Stimulated activated CD4-positive, alpha-beta T cell treated with anti-CD3 and anti-CD28 coated beads, Interleukin-2, amount 100 ng/mL, for 24 hours (primary cell): ENCODE measurements at places on chromosomes 5 and 9.
A peak's percentile ranks its signal among the peaks of the same experiment; 100 is the strongest.

GRCh38 chr9:90368928-90369327, 273.7 kb downstream of the DIRAS2 start:
- no peak for DNase-seq

- DNase-seq, result no peak
These were observed 303.2 kb downstream of the ACTL7B start for GRCh38 chr9:108552459-108553040.

DNA sequence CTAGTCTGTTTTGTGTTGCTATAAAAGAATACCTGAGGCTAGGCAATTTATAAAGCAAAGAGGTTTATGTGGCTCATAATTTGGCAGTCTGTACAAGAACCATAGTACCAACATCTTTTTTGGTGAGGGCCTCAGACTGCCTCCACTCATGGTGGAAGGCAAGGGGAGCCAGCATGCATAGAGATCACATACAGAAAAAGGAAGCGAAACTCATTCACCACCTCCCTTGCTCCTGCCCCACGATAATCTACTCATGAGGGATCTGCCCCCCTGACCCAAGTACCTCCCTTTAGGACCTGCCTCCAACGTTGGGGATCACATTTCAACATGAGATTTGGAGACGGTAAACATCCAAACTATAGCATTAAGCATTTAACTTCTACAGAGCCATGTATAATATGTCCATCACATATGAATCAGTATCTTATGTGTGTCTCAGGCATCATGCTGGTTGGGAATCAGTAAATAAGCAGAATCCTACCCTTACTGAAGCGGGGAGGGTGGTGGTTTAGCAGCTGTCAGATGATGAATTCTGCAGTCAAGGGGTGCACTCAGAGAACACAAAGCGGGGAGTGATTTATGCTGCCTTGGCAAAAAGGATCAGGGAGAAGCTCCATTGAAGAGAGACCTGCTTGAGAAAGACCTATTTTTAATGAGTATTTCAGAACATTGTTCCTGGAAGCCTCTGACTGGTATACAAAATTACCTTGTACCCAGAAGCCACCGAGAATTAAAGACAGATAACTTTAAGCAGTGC, 34.8 kb downstream of the HMGXB3 start:
- DNase-seq, result no peak

DNA sequence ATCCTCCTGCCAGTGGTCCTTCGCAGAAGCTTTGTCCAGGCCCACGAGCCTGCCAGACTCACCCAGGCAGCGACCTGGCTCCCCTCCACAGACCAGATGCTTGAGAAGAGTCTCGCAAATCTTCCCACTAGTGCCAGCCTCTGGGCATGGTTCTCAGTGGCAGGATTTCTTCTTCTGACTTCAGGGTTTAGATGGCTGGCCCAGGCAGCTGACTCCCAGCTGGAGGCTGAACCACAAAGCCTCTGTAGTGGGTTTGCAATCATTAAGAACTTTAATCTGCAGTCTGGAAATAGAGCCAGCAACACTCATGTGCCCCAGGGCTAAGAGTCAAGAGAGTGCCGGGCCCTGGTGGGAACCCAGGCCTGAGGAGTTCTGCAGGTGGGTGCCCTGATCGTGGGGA, 90.6 kb upstream of the ICE1 start:
- DNase-seq, result no peak

- DNase-seq, result no peak
These were observed 551.3 kb downstream of the PDE4D start for GRCh38 chr5:59342181-59342580.

- DNase-seq, result peak; percentile 21
These were observed 11.7 kb downstream of the NIPAL4 start for GRCh38 chr5:157471709-157472108.

DNA sequence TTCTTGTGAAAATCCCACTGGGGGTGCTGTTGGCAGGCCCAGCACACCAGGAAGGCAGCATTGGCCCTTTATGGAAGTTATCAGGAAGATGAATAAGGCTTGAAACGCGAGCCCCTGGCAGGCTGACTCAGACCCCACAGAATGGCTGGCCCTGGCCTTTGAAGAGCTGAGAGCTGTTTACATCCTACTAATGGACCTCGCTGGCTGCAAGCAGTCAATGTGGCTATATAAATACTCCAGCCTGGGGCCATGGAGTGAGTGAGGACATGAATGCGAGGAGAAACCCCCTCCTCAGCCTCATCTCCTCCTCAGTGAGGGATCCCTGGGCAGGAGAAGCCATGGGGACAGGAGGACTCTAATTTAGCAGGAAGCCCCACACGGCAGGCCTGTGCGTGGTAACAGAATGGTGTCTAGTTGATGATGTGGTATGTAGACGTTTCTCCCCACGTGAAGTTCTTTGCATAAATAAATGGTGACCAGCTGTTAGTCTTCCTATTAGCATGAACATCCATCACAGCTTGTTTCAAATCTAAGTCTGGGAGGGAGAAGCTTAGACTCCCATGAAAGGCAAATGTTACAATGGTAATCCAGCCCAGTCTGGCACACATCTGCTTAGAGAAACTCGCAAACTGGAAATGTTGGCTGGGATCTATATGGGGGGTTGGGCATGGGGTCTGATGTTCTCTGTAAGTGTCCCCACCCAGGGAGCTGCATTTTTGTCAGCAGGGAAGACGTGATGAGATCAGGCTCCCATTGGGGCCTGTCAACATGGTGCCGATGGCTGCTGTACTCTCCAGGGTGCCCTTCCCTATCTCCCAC, 175.1 kb upstream of the PITX1 start:
- peak; percentile 9 for DNase-seq

DNA sequence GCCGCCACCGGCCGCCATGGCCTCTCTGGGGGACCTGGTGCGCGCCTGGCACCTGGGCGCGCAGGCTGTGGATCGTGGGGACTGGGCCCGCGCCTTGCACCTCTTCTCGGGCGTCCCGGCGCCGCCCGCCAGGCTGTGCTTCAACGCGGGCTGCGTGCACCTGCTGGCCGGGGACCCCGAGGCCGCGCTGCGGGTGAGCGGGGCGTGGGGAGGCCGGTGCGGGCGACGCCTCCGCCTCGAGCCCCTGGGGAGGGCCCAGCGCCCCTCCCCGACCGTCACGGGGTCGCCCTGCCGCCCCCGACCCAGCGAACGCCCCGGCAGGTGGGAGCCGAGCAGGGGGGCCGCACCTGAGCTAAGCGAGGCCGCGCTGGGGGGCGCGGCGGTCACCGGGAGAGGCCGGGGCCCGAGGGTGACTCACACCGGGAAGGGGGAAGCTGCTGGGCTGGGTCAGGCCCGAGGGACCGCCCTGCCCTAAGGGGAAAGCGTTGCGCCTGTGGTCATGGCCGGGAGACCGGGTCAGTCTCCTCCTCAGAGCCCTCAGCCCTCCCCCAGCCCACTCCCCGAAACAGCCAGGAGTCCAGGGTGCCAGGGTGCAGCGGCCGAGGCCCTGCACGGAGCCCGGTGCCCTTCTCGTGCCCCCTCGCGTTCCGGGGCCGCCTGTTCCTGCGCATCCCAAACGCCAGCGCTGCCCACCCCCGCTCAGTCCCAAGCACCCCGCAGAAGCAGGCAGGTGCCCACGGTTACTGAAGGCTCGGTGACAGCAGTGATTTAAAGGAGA, 510 bp downstream of the NOXA1 start:
- no peak for DNase-seq

DNA sequence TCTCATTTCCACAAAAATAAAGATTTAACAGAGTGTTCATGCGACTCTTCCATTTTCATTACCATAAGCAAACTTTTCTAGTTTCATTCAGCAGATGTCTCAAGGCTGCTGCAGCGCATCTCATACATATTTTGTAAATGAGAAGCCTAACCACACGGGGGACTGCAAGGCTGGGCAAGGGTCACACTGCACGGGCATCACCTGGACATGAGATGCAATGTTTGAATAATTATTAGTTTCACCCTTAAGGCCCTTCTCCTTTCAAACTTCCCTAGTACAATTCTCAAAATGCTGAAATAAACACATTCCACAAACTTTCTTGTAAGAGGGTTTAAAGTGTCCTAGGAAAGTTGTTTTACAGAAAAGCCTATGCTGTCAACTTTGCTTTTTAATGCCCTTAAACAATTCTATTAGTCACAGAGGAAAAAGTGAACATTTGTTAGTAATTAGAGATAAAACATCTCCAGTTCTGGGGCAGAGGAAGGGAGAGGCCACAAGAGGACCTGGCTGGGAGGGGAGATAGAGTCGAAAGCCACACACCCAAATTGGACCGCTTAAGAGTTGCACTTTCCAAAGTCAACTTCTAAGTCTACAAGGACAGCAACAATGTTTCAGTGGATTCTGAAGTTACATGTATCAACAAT, 1.3 kb downstream of the DENND1A start:
- DNase-seq, result peak; percentile 20

DNA sequence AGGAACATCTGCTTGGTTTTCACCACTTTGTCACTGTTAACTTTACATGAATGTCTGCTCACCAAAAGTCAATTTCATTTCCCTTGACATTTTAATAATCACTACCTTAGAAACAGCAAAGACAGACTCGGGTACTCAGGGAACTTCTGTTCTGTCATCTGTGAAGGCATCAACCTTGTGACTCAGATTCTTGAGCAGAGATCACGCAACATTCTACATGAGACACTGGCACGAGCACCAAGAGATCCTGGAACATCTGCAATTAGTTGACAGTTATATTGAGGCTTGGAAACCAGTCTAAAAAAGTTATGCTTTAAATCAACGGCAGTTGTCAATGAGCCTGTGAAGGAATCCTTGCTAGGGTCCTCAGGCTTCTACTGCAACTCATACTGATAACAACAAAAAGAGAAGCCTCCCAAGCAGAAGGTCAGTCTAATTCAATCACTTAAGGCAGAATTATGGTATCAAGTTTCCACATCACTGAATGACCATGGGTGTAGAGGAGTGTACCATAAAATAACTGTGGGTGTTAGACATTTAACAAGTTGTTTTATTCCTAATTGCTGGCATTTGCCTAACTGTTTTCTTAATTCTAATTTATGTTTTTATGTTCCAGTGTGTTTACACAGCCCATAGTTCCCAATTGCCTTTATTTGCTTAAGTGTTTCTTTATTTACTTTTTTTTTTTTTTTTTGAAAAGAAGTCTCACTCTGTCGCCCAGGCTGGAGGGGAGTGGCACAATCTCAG, 3.3 kb upstream of the PBX3 start:
- DNase-seq, result no peak

- no peak for DNase-seq
These were observed 172.4 kb upstream of the PHYKPL start for GRCh38 chr5:178404987-178405386.

DNA sequence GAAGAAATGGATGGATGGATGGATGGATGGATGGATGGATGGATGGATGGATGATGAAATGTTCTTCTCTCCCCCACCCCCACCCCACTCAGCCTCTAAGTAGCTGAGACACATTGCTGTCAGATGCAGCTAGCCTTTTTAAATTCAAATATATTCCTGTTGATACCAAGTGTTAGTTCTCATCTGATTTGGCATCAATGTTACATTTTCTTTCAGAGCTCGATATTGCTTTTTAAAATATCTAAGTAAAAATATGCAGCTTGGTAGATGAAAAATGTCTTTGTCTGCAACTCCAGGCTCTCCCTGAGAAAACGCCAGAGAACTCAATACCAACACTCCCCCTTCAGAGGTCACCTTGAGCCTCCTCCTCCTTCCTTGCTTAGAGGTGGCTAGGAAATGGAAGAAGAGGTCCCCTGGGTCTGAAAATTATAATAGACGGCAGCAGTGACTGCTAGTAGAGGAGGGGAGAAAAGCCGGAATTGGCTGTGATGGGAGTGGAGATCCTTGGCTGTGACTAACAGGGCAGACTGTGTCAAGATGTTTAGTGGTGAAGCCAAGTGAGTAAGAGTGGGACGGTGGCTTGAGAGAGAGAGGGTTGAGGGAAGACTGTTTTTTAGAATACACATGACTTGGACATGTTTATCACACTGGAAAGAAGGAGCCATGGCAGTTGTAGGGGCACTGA, 156.0 kb downstream of the ZNF462 start:
- no peak for DNase-seq

DNA sequence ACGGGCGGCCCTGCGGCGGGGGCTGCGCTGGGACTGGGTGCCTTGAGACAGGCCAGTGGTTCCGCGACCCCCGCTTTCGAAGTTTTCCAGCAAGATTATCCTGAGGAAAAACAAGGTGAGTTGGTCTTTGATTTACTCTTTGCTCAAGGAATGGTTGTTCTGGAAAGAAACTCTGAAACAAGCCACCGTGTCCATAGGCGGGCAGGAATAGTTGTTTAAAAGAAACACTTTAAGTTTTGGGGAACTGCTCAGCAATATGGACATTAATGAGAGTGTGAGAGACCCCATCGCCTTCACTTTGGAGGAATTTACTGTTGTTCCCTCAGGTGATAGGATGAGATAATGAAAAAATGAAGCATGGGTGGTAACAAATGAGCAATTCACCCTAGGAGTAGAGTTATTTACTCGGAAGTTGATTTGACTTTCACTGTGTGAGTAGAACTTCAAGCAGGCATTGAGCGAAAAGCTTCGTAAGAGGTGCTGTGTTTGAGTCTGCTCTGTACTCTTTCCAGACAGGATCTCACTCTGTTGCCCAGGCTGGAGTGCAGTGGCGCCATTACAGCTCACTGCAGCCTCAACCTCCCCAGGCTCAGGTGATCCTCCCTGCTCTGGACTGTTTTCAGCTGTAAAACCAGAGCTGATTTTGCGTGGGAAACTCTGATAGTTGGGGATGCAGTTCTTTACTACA, 1.1 kb downstream of the DMRTA1 start:
- no peak for DNase-seq

GRCh38 chr5:133816791-133817190, 151.6 kb downstream of the C5orf15 start:
- DNase-seq, result no peak

GRCh38 chr9:117334101-117334500, 80.8 kb downstream of the ASTN2 start:
- DNase-seq, result no peak

- DNase-seq, result no peak
These were observed 8.8 kb upstream of the WDR36 start for GRCh38 chr5:111083323-111083722.

GRCh38 chr5:130021000-130021399, 116.7 kb downstream of the CHSY3 start:
- no peak for DNase-seq

GRCh38 chr9:22921742-22922141, 475.1 kb downstream of the DMRTA1 start:
- DNase-seq, result no peak

GRCh38 chr9:79240774-79241173, 331.0 kb upstream of the TLE4 start:
- no peak for DNase-seq

DNA sequence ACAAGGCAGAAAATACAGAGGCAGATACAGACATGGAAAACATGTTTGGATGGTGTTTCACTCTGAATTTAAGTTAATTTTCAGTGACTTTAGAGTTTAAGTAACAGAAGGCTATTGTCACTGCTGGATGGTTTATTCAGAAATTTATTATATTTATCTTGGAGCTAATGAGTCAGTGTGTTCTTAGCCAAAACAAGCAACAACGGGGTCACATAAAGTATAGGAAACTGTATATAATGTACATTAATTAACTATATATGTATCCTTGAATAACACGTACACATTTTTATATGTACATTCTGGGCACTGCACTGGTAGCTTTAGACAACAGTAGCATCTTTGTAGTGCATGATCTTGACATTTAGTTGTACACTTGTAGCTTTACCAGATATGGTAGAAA, 30.7 kb downstream of the CYLC2 start:
- DNase-seq, result no peak
